DMS153 (cell line): ENCODE measurements at places on chromosomes 5 and 9.

GRCh38 chr9:8251566-8251965 is 452.0 kb upstream of the DMAC1 start:
- DNase-seq, result no peak

DNA sequence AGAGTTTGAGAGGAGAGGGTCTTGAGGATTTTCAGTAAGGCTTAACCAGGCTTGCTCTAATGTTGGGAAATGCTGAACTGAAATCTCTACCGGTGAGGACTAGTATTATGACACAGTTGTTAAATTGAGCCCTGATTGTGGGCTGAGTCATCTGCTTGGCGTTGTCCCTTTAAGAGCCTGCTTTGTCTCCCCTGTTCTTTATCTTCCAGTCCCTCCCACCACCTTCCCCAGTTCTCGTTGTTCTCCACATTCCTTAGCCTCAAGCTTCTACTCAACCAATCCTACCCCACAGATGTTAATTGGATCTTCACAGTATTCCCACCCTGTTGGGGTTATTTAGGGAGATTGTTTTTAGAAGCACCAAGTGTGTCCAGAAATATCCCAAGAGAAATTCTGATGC is 57.6 kb downstream of the ANKRD55 start:
- DNase-seq, result no peak

DNA sequence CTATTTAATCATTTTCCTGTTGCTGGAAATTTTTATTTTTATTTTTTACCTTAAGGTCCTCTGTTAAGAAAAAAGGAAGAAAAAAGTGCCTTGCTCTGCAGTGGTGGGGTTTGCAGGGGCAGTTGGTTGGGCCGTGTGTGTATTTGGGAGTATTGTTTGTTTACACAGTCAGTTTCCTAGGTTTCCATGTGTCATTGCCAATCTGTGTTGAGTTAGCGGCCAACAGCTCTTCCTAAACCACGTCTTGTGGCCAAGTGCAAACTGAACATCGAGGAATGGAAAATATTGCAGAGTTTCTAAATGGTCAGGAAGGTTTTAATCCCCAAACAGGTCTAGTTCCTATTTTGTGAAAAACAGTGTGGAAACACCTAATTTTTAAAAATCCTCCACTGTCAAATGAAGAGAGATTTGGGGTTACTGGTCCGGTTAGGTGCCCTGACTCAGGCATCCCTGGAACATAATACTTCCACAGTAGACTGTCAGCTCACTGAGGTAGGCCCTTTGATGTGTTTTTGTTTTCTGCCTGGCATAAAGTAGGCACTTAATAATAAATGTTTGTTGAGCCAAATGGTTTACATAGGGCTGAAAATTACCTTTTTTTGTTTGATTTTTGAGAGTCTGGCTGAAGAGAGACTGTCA is 37.0 kb downstream of the MAMDC2 start:
- peak; percentile 74 for DNase-seq

GRCh38 chr5:91217859-91218258 is 165.3 kb downstream of the ARRDC3 start:
- no peak for DNase-seq

GRCh38 chr9:120928015-120928482 is 1.5 kb upstream of the TRAF1 start:
- no peak for DNase-seq

GRCh38 chr9:130137641-130138081 is 34.5 kb upstream of the NCS1 start:
- DNase-seq, result no peak

DNA sequence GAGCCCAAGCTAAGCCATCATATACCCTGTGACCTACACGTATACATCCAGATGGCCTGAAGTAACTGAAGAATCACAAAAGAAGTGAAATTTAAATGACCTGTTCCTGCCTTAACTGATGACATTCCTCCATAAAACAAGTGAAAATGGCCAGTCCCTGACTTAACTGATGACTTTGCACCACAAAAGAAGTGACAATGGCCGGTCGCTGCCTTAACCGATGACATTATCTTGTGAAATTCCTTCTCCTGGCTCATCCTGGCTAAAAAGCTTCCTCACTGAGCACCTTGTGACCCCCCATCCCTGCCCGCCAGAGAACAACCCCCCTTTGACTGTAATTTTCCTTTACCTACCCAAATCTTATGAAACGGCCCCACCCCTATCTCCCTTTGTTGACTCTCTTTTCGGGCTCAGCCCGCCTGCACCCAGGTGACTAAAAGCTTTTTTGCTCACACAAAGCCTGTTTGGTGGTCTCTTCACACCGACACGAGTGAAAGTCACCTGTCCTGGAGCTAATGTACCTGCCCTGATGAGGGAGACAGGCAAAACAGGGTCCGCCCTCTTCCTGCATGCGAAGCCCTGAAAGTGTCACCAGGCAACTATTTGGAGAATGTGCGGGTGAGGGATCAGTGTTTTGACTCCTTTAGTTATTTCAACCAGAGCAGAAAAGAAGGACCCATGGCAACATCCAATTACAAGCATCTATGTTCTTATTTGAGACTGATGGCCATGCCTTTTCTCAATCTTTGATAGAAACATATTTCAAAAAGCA is 266.1 kb downstream of the SMARCA2 start:
- DNase-seq, result no peak

- DNase-seq, result no peak
These were observed 9.2 kb upstream of the CRB2 start for GRCh38 chr9:123346826-123347225.

DNA sequence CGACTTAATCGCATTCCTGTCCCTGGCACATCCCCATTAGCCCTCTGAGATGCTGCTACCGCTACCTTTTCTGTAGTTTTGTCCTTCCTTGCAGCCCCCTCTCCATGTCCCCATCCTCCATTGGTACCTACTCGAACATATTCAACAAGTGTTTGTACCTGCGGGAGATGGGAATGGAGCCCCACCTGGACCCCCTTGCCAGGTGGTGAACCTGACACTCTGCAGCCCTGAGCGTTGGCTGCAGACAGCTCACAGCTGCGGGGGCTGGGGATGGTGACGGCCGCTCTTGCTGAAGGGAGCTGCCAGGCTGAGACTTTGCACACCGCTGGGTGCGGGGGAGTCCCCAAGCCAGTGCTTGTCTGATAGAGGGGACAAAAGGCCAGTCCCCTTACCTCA is 96.3 kb upstream of the DAP start:
- no peak for DNase-seq

DNA sequence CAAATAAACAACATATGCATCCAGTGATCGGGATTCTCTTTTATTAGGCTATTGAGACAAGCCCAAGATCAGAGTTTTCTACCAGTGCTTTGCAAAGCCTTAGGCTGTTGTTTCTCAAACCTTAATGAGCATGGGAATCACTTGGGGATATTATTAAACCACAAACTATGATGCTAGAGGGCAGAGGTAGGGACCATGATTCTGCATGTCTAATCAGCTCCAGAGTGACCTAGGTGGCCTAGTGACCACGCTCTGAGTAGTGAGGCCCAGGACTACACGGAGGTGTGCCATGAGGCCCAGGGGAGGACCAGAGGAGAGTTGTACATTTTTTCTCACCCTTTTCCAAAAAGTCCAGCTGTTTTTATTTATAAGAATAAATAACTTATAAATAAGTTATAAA is 298.5 kb upstream of the TLE4 start:
- DNase-seq, result no peak

DNA sequence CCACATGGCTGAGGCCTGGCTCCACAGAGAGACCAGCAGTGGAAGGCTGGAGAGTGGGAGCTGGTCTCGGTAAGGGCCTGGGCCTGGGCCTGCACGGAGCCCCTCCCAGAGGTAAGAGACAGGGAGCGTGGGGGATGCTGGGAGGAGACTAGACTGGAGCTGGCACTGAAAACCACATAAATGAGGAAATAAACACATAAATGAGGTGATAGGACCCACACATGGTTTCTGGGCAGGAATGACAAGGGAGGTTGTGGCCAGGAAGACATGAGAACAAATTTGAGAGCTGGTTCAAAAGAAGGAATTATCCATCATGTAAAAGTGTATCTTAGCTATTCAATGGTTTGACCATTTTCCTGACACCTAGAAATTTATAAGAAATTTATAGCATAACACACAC is 451.7 kb upstream of the DAP start:
- DNase-seq, result no peak

- no peak for DNase-seq
These were observed 6.2 kb downstream of the WNK2 start for GRCh38 chr9:93190133-93190525.

- no peak for DNase-seq
These were observed 629.3 kb upstream of the ST8SIA4 start for GRCh38 chr5:101532430-101532829.

DNA sequence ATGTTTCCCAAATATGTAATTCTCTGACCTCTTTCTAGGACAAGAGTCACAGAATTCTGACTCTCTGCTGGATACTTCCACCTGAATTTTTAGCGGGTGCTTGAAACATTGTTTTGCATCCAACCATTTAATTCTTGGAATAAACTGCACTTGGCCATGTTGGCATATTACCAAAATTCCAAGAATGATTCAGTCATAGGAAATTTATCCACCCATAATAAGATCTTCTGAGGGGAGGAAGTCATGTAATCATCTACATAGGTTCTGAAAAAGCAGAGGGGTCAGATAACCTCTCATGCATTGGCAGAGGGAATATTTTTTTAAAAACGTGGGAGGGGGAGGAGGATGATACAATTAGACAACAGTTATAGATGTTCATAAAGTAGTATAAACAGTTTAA is 156.9 kb downstream of the PAM start:
- no peak for DNase-seq

- no peak for DNase-seq
These were observed 31.6 kb downstream of the PTGS1 start for GRCh38 chr9:122402403-122402871.

DNA sequence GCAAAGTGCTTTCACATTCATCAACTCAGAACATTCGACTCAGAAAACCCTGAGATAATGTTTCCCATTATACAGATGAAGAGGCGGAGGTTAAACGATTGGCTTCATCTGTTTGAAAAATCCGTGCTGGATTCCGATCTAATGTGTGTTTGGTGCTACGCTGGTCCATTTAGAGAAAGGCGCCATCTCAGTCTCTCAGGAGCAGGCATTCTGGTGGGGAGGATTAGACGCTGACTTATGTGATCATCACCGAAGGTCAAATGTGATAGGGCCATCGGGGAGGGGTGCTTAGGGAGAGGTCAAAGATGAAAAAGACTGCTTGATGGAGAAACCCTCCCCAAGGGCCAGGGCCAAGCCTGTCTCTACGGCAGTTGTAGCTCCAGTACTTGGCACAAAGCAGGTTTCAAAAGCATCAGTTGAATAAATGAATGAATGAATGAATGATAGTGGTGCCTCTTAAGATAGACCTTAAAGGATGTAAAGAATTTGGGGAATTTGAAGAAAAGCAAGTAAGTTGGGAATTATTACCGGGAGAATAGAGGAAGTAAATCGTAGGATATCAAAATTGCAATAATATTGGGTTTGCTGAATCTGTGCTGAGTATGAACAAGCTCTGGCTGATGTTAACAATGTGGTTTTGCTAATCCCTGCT is 160.6 kb upstream of the SHB start:
- DNase-seq, result no peak

GRCh38 chr9:104900871-104901270 is 27.1 kb downstream of the ABCA1 start:
- DNase-seq, result no peak

DNA sequence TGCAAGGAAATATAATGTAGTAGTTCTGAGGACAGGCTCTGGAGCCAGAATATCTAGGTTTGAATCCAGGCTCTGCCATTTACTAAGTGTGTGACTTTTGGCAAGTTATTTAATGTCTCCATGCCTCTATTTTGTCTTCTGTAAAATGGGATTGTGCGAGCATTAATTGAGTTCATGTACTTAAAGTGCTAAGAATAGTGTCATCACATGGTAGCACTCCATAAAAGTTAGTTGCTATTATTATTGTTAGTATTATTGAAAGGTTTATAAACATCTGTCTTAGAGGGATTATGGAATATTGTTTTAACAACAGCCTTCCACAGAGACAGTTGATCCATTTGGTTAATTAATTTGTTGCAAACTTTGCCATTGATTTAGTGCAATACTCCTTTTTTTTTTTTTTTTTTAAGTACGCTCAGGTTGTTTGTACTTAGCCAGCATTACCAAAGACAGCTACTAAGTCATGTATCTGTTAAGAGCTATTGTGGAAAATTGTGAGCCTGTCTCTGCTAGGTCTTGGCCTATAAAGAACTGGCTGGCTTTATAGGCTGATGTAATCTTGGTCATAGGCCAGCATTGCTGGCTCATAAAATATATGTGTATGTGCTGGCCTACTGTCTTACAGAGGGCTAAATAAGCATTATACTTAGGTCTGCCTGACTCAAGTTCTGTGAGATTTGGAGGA is 174.7 kb downstream of the WDR70 start:
- no peak for DNase-seq

- DNase-seq, result no peak
These were observed 87.8 kb downstream of the NTNG2 start for GRCh38 chr9:132249690-132250089.

DNA sequence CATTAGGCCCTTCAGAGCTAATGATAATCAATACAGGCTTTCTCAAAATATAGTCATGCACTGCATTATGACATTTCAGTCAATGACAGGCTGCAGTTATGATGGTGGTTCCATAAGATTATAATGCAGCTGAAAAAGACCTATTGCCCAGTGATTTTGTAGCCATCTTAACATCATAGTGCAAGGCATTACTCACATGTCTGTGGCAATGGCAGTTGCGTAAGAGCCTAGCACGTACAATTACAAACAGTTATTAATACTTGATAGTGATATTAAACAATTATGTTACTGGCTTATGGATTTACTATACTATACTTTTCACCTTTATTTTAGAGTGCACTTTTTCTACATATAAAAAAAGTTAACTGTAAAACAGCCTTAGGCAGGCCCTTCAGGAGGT is 214.8 kb downstream of the ISL1 start:
- DNase-seq, result no peak

GRCh38 chr5:135322744-135323143 is 76.3 kb downstream of the MACROH2A1 start:
- no peak for DNase-seq

DNA sequence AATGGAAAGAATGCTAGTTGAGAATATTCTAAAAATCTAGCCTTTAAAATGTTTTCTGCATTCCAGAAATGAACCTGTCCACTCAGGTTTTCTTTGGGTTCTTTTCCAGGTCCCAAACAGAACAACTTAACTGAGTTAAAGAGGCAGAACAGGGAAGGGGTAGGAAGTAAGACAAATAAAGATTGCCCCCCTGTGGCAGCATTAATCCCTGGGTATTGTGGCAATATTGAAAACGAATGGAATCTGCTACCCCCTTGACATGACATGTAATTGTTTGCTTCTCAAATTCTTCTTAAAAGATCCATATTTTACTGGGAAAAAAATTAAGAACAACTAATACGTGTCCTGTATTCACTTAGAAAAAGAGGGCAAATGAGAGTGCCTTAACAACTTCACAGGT is 9.3 kb upstream of the RBM22 start:
- no peak for DNase-seq

GRCh38 chr9:114954956-114955582 is 24.7 kb upstream of the TNFSF8 start:
- no peak for DNase-seq

GRCh38 chr5:14591548-14591947 is 10.0 kb downstream of the OTULINL start:
- no peak for DNase-seq

GRCh38 chr5:173012882-173013281 is 29.3 kb downstream of the ATP6V0E1 start:
- no peak for DNase-seq
